Psoas muscle (tissue), 8 donors: ENCODE measurements at places on chromosomes 1 and 21.

DNA sequence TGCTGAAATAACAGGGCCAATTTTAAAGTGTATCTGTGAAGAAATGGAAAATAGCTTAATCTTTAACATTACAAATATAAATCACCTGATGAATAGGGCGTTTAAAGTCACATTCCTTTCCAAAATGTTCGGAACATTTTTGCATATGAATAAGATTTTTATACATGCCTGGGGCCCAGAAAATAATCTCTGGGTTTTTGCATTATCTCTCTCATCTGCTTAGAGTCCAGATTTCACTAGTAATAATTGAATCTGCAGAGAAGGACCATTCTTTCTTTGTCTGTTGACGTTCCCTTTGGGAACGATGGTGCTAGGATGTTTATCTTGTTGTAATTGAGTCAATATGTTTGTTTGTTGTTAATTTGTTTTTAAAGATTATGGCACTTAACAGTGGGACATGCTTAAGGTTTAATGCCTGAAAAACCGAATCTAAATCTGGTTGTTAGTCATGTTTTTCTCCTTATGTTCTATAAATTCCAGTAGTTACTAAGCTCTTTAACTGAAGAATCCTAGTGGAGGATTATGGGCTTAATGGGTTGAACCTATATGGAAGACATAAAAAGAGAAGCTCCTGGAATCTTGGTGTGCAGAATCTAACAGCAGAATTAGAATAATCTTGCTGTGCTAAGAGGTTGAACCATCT lies 140.6 kb downstream of the VPS13D start:
- DNase-seq, result no peak

GRCh38 chr1:116971258-116971860 lies 30.2 kb upstream of the CD101 start:
- DNase-seq, result no peak

DNA sequence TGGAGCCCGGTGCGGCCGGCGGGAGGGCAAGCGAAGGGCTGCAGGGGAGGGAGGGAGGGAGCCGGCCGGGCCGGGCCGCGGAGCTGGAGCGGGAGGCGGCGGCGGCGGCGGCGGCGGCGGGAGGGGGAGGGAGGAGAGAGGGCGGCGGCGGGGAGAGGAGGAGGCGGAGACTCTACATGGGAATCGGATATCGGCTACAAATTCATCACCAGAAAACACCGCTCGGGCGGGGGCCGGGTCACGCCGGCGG lies at the start of gene AKT3:
Gene AKT3 (minus strand): TSS at position 42 of the 250 bp plus-strand sequence. CDS start 7,073 bp downstream, outside the sequence.
- peak; percentile 88 for DNase-seq

DNA sequence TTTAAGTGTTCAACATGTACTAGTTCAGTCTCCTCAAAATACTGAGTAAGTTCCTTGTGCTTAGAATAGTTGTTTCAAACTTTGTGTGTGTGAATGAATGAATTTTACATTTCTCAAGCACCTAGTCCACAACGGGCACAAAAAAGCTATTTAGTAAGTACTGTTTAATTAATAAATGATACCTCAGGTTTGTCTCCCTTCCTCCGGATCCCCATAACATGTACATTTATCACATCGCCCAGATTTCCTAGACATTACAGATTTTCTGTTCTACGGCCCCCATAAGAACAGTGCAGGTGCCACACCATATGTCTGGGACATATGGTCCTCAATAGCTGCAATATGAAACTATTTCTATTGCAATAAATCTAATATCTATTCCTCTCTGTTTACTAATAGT lies 1.3 kb upstream of the TTF2 start:
- no peak for DNase-seq

DNA sequence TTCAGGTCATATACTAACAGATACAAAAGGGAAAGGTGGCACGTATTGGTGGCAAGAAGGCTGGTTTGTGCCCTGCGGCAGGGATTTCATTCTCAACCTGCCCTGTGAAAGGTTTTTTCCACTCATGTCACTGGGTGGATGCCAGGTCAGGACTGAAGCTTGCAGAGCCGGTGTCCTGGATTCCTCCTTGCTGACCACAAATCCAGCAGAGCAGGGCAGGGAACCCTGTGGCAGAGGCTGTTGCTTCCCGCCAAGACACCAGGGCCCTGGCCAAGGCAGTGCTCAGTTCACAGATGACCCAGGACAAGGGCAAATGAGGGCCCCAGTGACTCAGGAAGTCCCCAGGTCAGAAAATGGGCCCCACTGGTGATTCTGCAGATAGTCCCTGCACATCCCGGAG lies 16.4 kb downstream of the BSND start:
- no peak for DNase-seq

- DNase-seq, result no peak
These were observed 29.0 kb downstream of the DUSP10 start for GRCh38 chr1:221712776-221713431.

DNA sequence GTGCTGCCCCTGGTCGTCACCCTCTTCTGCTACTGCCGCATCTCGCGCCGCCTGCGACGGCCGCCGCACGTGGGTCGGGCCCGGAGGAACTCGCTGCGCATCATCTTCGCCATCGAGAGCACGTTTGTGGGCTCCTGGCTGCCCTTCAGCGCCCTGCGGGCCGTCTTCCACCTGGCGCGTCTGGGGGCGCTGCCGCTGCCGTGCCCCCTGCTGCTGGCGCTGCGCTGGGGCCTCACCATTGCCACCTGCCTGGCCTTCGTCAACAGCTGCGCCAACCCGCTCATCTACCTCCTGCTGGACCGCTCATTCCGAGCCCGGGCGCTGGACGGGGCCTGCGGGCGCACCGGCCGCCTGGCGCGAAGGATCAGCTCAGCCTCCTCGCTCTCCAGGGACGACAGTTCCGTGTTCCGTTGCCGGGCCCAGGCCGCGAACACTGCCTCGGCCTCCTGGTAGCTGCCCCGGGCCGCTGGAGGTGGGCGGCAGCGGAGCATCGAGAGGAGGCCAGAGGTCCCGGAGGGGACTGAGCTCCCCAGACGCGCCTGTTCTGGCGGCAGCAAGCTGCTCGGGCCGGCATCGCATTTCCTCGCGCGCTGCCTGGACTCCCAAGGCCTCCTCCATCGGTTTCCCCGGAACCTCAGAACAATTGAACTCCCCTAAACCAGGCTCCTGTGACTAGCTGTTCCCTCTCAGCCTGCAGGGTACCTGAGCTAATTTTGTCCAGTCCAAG lies 1.1 kb downstream of the GPR25 start:
- DNase-seq, result no peak

DNA sequence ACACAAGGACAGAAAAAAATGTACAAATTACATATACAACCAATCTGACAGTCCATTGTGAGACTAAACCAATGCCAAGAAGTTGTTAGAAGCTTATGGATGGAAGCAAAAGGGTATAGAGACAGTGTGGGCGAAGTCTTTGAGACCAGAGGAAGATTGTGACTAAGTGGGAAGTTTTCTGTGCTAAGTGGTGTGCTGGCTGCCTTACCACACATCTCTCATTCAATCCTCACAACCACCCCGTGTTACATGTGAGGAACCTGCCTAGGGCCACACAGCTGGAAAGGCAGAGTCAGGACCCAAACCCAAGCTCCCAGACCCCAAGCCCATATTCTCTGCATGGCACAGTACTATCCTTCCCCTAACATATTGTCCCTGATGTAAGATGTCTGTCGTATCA lies 53.5 kb upstream of the DUSP10 start:
- no peak for DNase-seq

DNA sequence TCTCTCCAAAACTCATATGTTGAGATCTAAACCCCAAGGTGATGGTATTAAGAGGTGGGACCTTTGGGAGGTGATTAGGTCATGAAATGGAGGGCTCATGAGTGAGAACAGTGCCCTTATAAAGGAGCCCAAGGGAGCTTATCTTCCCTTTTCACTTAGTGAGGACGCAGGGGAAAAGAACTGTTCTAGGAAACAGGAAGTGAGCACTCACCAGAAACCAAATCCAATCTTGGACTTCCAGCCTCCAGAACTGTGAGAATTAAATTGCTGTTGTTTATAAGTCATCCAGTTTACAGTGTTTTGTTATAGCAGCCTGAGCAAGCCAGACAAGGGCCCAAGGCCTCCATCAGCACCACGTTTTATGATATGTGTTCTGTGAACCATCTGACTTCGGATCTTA lies 60.3 kb upstream of the LRRC8D start:
- no peak for DNase-seq
